Astrocyte (in vitro differentiated cells and primary cell): ENCODE measurements at places on chromosomes 6 and 20. TPM values are rescaled to one million over a fixed set of nuclear protein-coding genes. Genes with fewer than 3 reads are reported as not detected.

GRCh38 chr6:107635057-107635515 lies 145.2 kb downstream of the SOBP start:
- no peak for DNase-seq

- no peak for DNase-seq
Measured at GRCh38 chr20:23126281-23127061, 40.3 kb upstream of the CD93 start.

DNA sequence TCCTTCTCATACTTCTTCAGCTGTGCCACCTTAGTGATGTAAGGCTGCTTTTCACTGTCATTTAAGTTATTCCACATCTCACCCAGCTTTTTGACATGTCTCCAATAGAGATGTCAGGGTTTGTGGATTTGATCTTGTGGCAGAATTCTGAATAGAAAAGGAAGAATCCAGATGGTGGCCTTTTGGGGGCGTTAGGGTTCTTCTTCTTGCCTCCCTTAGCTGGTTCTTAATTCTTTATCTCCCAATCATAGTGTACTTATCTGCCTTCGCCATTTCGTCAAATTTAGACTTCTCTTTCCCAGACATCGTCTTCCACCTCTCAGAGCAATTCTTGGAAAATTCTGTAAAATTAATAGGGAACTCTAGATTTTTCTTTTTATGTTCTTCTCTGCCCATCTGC lies 422.9 kb downstream of the GJA1 start:
- DNase-seq: no peak

DNA sequence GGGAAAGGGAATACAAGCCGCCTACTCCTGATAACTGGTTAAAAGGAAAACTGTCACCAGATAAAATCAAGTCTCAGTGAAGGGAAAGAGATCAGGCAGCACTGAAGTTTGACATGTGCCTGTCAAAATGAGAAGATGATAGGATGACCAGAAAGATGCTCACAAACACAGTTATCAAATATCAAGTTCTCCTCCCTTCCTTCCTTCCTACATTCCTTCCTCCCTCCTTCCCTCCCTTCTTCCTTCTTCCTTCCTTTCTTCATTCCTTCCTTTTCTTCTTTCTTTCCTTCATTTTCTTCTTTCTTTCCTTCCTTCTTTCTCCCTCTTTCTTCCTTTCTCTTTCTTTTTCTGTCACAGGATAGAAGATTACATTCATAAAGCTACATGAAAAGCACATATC lies 55.2 kb downstream of the MYB start:
- DNase-seq: no peak

DNA sequence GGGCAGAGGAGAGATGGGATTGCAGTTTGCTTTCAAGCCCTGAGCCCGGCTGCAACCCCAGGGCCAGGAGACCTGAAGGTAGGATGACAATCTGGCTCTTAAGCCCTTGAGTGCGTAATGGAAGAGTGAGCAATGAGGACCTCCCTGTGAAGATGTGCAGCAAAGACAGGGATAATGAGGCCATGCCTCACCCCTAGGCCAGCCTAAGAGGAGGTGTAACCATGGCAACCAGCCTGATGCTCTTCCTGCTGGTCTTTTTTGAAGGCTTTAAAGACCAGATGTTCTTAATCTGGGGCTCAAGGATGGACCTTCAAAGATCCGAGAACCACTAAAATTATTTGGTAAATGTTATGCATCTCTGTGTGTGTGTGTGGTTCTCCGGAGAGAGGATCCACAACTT lies 8.2 kb downstream of the ARHGAP40 start:
- DNase-seq: no peak

DNA sequence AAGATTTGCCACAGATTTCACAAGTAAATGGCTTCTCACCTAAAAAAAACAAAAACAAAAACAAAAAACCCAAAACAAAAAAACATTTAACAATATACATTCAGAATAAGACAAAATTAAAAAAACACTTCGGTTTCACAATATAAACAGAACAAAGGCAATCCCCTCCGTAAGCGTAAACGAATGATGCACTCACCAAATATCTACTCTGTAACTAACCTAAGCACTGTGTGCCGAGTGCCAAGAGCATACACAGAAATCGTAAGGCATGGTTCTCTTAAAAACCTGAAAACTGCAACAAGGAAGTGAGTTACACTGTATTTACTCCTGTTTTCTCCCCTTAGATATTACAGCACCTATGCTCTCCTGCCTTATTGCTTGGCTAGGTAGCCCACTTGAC lies 12.1 kb upstream of the MICAL1 start:
- DNase-seq: no peak

- DNase-seq: no peak
Measured at GRCh38 chr6:85684809-85685171, 42.1 kb upstream of the SYNCRIP start.

DNA sequence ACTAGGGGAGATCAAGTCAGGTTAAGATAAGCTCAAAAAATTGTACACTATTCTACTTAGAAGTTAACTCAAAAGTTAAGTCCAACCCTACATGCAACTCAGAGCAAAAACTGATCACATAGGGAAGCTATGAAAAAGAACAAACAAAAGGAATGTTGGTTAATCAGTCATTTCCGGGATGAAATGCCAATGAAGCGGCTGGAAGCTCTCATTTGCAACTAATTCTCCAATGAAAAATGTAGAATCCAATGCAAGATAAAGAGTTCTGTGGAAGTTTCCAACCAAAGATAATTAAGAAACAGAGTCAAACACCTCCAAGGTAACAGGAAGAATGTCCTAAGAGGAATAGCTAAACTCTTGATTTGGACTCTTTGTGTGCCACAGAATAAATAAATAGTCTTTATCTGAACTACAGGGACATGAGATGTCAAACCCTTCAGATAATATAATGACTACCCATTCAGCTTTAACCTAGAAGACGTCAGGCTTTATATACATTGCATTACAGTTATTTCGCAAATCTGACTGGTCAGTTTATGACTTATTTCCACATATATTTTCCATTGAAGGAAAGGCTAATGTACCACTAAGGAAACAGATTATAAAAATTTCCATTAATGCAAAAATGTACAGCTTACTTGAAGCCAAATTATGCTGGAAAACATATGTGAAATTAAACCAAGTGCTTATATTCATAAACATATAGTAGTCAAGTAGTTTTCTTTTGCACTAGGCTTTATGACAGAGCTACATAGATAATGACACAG lies 48.0 kb upstream of the DST start:
- peak; percentile 86 for DNase-seq

- no peak for DNase-seq
Measured at GRCh38 chr6:90644492-90644891, 57.6 kb upstream of the MAP3K7 start.

GRCh38 chr6:74997646-74998045 lies 208.2 kb downstream of the COL12A1 start:
- DNase-seq: no peak

DNA sequence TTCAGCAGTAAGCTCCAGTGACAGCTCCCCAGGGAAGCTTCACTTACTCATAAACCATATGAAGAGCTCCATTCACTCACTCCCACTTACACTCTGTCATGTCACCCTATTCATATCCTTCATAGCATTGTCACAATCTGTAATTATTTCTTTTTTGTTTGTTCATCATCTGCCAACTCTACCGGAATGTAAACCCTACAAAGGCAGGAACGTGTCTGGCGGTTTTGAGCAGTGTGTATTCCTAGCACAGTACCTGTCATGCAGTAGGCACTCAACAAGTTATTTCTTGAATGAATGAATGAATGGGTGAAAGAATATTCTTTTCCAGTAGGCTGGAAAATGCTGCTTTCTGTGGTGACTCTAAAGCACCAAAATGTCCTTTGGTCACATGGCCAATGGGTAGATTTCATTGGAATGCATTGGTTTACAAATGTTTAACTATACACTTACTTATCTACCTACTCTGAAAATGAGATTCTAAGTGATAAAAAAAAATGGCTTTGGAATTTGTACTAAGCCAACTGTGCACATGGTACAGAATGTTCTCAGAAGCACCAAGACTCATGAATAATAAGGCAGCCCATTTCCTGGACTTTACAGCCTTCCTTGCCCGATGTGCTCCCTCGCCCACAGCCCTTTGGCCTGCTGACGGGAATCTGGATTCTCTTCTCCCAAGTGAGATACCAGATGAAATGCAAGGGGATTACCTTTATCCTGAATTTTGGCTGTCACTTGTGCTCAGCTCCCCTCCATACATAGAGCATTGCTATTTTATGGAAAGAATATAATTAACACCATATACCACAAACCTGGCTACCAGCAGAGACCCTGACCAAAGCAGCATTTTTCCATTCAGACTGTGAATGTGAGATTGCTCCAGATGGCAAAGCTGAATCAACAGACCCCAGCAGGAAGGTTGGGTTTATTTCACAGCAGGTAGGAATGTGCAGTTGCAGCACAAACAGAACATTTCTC lies 273.3 kb downstream of the ALDH8A1 start:
- DNase-seq: peak; percentile 29

CARMIL1 gene
- total RNA-seq: 19.1 and 21.3 TPM in 2 replicates

BNIP5 gene
- not detected in 2 replicates for total RNA-seq

STX7 gene
- 60.6 and 62.1 TPM in 2 replicates for total RNA-seq

RTF2 gene
- 76.5 and 81.4 TPM in 2 replicates for total RNA-seq
